ENCODE measurements at places on chromosomes 16 and 17. TPM values are rescaled to one million over a fixed set of nuclear protein-coding genes. Genes with fewer than 3 reads are reported as not detected.
A peak's percentile ranks its signal among the peaks of the same experiment; 100 is the strongest.

Gene RNF135
- 5.4 TPM for total RNA-seq

GRCh38 chr16:57754354-57755060 lies 18.9 kb downstream of the KATNB1 start:
- peaks cover 4% of the 10 kb centered on the region for H3K4me1 ChIP-seq
- no peaks in the 10 kb centered on the region for H3K27me3 ChIP-seq
- no peak for DNase-seq
- no peak overlapping the region for H3K27ac ChIP-seq
- peaks cover 7% of the 10 kb centered on the region for H3K36me3 ChIP-seq

DNA sequence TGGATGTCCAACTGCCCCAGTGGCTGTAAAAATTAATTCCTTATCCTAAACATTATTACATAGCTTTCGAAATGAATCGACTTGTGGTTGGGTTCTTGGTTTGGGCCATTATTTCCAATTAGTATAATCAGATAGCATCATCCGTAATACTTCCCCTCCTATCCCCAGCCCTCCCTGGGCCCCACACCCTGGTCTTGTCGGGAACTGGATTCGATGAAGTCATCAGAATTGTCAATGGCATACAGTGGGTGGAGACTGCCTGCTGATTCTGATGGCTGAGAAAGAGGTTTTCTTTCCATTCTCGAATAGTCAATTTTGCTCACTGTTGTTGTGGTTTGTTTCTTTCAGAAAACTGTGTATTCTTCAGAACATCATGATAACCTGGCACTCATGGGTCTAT lies 395.1 kb downstream of the SEC14L1 start:
- no peaks in the 10 kb centered on the region for H3K27me3 ChIP-seq
- no peak for DNase-seq
- H3K36me3 ChIP-seq = peaks cover 4% of the 10 kb centered on the region

Gene DPEP2
- 2.9 TPM for total RNA-seq

- H3K27me3 ChIP-seq = no peaks in the 10 kb centered on the region
- peak; percentile 56 for DNase-seq
- H3K4me1 ChIP-seq = peaks cover 78% of the 10 kb centered on the region
- H3K4me3 ChIP-seq = peak overlapping the region; percentile 65
- peak overlapping the region; percentile 53 for H3K27ac ChIP-seq
These were observed 21.1 kb downstream of the GJD3 start for GRCh38 chr17:40343219-40344119.

- H3K27ac ChIP-seq = no peak overlapping the region
- H3K27me3 ChIP-seq = peaks cover 8% of the 10 kb centered on the region
- no peaks in the 10 kb centered on the region for H3K4me1 ChIP-seq
- H3K4me3 ChIP-seq = no peak overlapping the region
These were observed 136.7 kb upstream of the FAM20A start for GRCh38 chr17:68737761-68738443.

Gene TRPV3
- total RNA-seq = 0.25 TPM

DNA sequence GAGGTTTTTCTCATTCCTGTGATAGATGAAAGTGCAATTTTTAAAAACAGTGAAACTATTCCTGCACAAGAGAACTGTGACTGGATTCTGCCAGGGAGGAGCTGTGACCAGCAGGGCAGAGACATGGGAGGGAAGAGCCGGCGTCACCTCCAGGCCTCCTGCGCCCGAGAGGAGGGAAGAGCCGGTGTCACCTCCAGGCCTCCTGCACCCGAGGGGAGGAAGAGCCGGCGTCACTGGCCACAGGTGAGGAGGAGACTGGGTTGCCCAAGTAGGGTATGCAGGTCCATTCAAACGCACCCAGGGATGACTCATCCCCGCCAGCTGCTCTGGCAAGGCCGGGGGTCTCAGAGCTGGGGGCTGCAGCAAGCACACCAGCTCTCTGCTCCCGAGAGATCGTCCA lies 56.7 kb downstream of the METRNL start:
- no peaks in the 10 kb centered on the region for H3K4me1 ChIP-seq
- no peak for DNase-seq
- no peak overlapping the region for H3K4me3 ChIP-seq
- H3K27ac ChIP-seq = no peak overlapping the region
- H3K27me3 ChIP-seq = peaks cover 3% of the 10 kb centered on the region

Gene CCDC154
- 1.4 TPM for total RNA-seq

GRCh38 chr17:33233811-33234177 lies 59.3 kb downstream of the ASIC2 start:
- no peaks in the 10 kb centered on the region for H3K4me1 ChIP-seq
- H3K27me3 ChIP-seq = no peaks in the 10 kb centered on the region
- peak; percentile 5 for DNase-seq
- H3K27ac ChIP-seq = no peak overlapping the region

- H3K4me3 ChIP-seq = no peak overlapping the region
- no peak overlapping the region for H3K27ac ChIP-seq
- H3K36me3 ChIP-seq = peaks cover 24% of the 10 kb centered on the region
- DNase-seq = no peak
- no peaks in the 10 kb centered on the region for H3K27me3 ChIP-seq
These were observed 11.1 kb downstream of the TAOK1 start for GRCh38 chr17:29401258-29401657.

DNA sequence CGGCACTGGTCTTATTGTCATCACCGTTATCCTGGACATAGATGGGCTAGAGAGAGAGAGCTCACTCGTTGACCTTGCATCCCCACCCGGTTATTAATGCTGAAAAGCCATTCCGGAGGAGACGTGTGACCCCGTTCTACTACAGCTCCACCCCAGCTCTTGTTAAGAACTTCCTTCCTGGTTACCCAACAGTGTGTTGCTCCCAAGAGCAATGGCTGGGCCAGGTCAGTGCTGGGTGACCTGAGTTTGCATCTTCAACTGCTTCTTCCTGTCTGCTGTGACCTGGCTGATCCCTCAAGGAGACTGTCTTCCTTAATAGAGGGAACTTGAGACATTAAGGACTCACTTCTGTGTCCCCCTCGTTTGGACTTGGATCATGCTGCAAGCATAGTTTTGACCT lies 96.1 kb upstream of the SDK2 start:
- H3K27ac ChIP-seq = no peak overlapping the region
- H3K4me1 ChIP-seq = peaks cover 10% of the 10 kb centered on the region
- DNase-seq = no peak
- no peak overlapping the region for H3K4me3 ChIP-seq
- H3K27me3 ChIP-seq = no peaks in the 10 kb centered on the region

GRCh38 chr17:60077672-60078519 lies 825 bp downstream of the HEATR6 start:
- H3K4me3 ChIP-seq = peak overlapping the region; percentile 91
- peaks cover 26% of the 10 kb centered on the region for H3K4me1 ChIP-seq
- H3K36me3 ChIP-seq = peaks cover 12% of the 10 kb centered on the region
- H3K27me3 ChIP-seq = no peaks in the 10 kb centered on the region
- DNase-seq = peak; percentile 80

Measured in activated CD8-positive, alpha-beta T cell treated with anti-CD3 and anti-CD28 coated beads for 36 hours (primary cell).